Type B pancreatic cell (in vitro differentiated cells): ENCODE measurements at places on chromosomes 7 and 10. TPM values are rescaled to one million over a fixed set of nuclear protein-coding genes. Genes with fewer than 3 reads are reported as not detected.

Gene PON1
- total RNA-seq: 0.99 and 3.0 TPM in 2 replicates

Gene LDB3
- total RNA-seq: 0.14 and 0.85 TPM in 2 replicates

Gene SLC13A1
- 0.07 and 0.14 TPM in 2 replicates for total RNA-seq

Gene CLRN3
- total RNA-seq: 2.2 and 6.6 TPM in 2 replicates

Gene HTR5A
- total RNA-seq: not detected in 2 replicates

Gene TMEM26
- 0.79 and 3.4 TPM in 2 replicates for total RNA-seq

Gene TMEM236
- total RNA-seq: 11.6 and 14.7 TPM in 2 replicates
